ENCODE measurements at places on chromosomes 7 and 10.

DNA sequence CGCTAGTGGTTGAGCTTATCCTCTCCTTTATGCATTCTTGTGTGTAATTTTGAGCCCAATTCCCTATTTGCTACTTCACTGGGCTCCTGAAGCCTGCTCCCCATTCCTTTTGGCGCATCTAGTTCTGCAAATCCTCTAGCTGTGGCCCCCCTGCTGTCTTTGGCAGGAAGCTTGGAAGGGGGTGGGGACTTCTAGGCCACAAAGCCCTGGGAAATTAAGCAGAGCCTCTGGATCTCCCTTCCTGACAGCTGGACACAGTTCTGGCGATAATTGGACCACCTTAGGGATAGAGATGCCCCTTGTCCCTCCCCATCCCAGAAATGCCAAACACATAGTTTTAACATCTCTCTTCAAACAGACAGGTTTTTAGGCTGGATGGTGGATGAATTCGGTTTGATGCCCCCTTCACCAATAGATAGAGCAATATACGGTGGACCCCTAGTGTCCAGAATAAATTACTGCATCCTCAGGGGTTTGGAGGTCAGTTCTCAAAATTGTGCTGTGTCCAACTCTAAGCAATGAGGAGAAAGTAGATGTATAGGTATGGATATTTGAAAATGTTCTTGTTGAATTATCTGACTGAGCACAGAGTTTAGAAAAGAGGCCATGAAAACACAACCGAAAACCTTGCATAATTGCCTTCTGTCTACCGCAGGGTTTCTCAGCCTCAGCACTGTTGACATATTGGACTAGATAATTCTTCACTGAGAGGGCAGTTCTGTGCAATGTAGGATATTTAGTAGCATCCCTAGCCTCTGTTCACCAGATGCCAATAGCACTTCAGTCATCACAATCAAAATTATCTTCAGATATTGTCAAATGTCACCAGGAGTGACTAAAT lies 75.5 kb downstream of the PAPSS2 start:
- DNase-seq, result peak; percentile 58

- no peak for DNase-seq
These were observed 66.0 kb downstream of the NPSR1 start for GRCh38 chr7:34723866-34724490.

- no peak for DNase-seq
These were observed 6.8 kb upstream of the HIPK2 start for GRCh38 chr7:139784648-139785047.

- peak; percentile 68 for DNase-seq
These were observed 8.6 kb upstream of the TAS2R60 start for GRCh38 chr7:143434660-143435059.

GRCh38 chr10:133050371-133050770 lies 37.4 kb upstream of the ADGRA1 start:
- DNase-seq, result no peak

GRCh38 chr10:97673736-97674525 lies 13.1 kb downstream of the AVPI1 start:
- DNase-seq, result peak; percentile 56

DNA sequence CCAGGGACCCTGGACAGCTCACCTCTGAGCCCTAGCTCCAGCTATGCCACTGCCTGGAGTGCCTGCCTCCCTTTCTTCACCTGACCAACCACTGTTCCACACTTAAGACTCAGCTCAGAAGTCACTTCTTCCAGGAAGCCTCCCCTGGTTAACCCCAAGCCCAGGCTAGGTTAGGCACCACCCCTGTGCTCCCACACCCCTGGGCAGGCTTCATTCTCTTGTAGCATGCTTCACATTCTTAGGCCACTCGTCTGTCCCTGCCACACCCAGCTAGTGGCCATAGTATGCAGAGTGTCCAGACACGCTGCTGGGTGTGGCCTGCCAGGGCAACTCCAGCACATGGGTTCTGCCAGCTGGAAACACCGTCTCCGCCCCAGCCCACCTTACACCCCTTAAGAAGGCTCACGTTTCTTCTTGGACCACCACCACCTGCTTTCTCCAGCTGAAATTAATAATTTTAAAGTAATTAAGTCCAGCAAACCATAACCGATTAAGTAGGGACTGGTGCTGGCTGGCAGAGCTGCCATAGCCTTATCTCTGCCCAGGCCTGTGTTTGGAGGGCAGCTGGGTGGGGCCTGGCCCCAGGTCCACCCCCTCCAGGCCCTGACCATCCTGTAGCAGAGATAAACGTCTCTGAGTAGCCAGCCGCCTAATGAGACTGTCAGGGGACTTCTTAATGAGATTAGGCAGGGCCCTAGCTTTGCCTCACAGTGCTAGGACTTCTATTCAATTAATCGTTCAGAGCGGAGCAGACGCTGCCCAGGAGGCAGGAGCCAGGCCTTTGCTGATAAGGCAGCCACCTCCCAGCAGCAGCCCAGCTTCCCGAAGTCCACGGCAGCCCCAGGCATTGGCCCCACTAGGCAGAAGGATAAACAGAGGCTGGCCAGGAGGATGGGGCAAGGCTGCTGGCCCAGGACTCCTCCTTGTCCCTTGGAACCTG lies 20.5 kb downstream of the GRID1 start:
- DNase-seq, result peak; percentile 38

DNA sequence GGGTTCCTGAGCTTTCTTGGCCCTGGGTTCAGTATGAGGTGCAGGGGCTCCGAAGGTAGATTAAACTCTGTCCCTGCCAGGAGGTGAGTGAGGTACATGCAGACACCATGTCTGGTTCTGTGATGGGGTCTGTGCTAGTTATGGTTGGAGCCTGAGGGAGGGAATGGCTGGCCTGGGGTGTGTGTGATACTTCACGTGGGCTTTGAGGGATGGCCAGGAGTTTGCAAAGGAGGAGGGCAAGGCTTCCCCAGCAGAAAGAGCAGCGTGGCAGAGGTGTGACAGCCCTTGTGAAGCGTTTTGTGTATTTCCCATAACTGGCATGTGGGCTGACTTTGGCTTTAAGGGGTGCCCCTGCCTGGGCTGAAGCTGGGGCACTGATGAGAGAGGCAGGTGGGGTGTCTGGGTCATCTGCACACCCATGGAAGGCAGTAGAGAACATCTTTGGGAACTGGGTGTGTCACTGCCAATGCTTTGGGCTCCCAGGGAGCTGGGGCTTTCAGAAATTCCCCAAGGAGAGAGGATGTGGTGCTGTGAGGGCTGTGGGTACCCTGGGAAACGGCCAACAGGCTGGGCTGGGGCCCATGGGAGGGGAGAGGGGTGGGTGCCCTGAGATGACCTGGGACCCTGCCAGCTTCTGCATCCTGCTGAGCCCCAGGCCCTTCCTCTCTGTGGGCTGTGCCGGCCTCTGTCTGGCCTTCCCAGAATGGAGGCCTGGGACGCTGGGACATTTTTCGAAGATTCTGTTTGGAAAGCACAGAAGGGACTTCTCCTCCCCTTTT lies 4.6 kb downstream of the PALD1 start:
- DNase-seq, result no peak

- no peak for DNase-seq
These were observed 196.3 kb downstream of the CDCA7L start for GRCh38 chr7:21749378-21749777.

GRCh38 chr10:48192881-48193450 lies 81.5 kb downstream of the FRMPD2 start:
- DNase-seq, result no peak

DNA sequence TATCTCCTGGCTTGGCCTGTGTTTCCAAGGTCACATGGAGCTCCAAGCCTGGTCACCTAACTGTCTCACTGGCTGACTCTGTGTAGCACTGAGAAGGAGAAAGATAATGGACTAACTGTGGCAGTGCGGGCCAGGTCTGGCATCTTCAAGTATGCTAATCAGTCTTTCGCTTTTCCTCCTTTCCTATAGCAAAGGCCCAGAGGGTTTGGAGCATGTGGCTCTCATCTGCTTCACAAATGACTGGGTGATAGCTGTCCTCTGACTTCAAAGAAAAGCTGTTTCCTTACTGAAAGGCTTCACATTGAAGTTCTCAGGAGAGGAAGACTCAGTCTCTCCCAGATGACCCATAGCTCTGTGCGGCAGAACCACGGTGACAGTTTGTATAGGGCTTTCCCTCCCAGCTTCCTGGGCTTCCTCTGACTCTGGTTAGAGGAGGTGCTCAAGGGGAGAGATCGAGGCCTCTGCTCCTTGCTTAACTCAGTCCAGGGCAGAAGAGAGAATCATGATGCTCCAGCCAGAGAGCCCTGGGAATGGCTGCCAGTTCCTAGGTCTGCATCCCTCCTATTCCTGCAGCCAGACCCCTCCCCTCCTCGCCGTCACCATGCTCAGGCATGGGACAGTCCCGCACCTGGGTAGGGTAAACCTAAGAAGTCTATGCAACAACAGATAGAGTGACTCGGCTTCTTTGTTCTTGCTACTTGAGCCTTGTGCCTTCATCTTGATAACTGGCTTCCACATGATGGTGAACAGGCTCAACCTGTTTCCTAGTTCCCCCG lies 72.3 kb downstream of the CCDC71L start:
- DNase-seq, result no peak

- DNase-seq, result peak; percentile 91
These were observed 673.7 kb downstream of the SUGCT start for GRCh38 chr7:40808378-40808942.

GRCh38 chr10:6124666-6125065 lies 35.8 kb downstream of the RBM17 start:
- peak; percentile 22 for DNase-seq

GRCh38 chr10:13614530-13615332 lies 28.0 kb downstream of the PRPF18 start:
- DNase-seq, result no peak

GRCh38 chr10:129833468-129833950 lies 130.6 kb downstream of the EBF3 start:
- no peak for DNase-seq

GRCh38 chr7:100567751-100568175 lies 5.9 kb downstream of the SAP25 start:
- no peak for DNase-seq

- DNase-seq, result peak; percentile 17
These were observed 257.1 kb downstream of the CAMK1D start for GRCh38 chr10:12606461-12606860.

- DNase-seq, result no peak
These were observed 13.4 kb upstream of the WDFY4 start for GRCh38 chr10:48670978-48671913.

- DNase-seq, result no peak
These were observed 2.8 kb downstream of the LGI1 start for GRCh38 chr10:93760490-93760889.

- DNase-seq, result no peak
These were observed 10.2 kb downstream of the KAZALD1 start for GRCh38 chr10:101071885-101072433.

DNA sequence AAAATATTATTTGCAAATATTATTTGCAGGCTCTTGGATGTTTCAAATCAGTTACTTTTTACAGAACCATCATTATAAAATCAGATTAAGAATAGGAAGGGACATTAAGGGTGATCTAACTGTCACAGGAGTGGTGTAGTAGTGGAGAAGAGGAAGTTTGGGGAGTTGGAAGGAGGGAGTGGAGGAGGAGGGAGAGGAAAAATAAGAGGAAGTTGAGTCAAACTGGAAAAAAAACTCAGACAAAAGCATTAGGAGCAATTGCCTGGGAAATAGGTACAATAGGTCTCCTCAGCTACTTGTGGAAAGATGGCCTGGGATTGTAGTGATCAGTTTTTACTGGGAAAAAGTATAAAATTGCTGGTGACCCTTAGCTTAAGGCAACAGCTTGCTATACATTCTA lies 77.7 kb upstream of the GPR37 start:
- no peak for DNase-seq

DNA sequence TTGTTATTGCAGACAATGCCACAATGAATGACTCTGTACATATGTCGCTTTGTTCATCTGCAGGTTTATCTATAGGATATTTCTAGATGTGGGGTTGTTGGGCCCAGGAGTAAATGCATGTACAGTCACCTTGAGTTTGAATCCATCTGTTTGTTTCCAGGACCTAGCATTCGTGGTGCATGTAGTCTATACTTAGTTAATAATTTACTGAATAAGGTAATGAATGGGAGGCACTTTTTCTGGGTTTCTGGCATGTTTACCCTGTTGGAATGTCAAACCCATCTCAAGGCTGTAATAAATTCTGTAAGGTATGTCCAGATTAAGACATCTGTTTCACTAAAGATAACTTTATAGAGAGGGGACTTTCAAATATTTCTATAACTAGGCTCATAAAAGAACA lies 23.5 kb downstream of the HECTD2 start:
- no peak for DNase-seq

DNA sequence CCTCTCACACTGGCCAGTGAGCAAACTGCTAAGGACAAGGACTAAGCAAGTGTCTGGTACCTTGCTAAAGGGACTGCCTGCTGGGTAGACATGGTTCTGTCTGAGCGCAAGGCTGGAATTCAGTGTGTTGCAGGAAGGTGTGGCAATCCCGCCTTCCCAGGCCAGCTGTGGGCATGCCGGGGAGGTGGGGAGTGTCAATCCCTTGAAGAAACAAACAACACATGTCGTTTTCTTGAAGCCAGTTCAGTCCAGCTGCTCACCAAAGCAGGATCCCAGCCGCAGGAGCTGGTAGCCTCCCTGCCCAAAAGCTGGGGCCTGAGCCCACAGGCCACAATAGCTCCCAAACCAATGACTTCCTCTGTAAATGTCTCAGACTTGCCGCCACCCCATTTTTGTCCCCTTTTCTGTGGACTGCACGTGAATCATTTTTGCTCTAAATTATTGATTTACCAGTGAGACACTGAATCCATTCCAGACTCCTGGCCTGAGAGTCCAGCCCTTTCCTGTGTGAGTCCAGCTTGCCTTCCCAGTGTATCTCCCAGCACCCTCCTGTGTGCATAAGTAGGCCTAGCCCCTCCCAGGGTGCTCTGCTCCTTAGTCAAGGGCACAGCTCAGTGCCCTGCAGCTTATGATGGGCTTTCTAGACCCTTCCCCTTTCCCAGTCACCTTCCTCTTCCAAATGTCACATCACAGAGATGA lies 166.8 kb downstream of the RGS10 start:
- peak; percentile 62 for DNase-seq

DNA sequence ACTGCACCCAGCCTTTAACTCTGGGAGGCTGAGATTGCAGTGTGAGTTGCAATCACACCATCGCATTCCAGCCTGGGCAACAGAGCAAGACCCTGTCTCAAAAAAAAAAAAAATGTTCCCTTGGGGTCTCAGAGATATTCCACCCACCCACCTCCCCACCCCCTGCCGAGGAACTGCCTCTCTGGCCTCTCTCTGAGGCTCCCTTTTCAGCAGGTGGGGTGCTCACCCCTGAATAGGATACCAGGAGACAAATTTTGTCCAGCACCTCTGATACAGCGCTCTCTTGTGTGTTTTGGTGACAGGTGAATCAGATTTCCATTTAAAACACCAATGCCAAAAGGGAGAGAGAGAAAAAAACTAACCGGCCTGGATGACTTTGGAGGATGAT lies 92.6 kb upstream of the KIF5B start:
- DNase-seq, result no peak

Measured in AG08395 (cell line).